GF-D8 (cell line): ENCODE measurements at places on chromosomes 5 and 9.

GRCh38 chr5:110225949-110226348 is 500.5 kb downstream of the TMEM232 start:
- no peak for DNase-seq

DNA sequence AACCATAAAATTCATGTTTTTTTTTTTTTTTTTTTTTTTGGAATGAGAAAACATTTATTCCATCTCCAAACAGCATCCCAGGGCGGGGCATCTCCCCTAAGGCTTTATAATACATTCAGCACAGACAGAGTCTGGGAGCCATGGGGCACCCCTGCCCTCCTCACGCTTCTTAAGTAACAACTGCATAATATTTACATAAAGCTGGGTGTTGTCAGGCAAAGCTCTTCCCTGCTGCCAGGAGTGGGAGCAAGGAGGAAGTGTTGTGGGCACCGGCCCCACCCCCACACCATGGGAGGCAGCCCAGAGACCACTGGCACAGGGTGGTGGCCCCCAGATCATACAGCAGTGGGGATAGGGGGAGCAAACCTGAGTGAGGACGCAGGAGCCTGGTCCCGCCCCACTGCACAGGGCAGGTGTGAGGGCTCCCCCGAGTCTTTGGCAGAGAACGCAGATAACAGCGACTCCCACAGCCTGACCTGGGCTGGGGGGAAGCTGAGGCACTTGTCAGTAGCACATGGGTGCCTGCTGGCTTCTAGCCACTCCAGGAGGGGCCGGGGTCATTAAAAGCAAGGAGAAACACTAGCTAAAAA is 86.1 kb upstream of the CEP78 start:
- no peak for DNase-seq

DNA sequence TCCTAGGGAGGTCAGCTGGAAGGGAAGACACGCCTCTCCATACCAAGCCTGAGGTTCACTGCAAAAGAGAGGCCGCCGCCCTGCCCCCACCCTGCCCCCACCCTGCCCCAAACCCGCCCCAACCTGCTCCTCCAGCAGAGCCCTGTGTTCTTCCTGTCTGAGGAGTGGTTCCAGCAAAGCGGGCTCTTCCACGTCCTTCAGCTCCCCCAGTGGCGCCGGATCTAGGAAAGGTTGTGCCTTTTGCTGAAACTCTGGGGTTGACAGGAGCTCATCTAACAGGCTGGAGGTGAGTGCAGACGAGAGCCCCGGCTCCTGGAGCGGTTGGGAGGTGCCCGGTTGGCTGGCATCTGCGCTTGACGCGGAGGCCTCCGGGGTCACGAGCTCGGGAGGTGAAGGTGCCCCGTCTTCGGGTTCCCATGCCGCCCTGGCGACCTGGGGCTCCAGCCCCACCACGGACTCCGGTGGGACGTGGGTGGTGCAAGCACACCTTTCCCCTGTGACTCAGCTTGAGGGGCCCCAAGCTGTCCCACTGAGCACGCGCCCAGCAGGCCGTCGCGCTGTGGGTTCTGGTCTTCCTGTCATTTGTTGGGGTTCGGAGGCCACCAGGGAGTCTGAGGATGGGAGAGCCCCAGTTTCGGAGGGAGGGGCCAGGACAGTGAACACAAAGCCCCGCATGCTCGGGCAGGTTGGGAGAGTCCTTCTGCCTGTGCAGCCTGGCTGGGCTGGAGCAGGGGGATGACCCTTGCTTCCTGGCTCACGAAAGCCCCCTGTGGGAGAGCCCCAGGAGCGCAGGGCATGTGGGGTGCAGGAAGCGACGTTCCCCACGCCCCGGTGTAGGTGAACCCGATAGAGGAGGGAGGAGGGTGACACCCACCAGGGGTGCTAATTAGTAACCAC is 1467.1 kb downstream of the FOXD4L5 start:
- DNase-seq = no peak

- peak; percentile 49 for DNase-seq
These were observed at the start of gene FAM120A for GRCh38 chr9:93450945-93451815. Gene FAM120A (plus strand): TSS chr9:93451685. CDS start chr9:93451916, 231 bp downstream.

GRCh38 chr5:177188775-177189174 is 55.2 kb downstream of the NSD1 start:
- DNase-seq = no peak

GRCh38 chr5:119451561-119451960 is 736 bp upstream of the HSD17B4 start:
- DNase-seq = no peak

DNA sequence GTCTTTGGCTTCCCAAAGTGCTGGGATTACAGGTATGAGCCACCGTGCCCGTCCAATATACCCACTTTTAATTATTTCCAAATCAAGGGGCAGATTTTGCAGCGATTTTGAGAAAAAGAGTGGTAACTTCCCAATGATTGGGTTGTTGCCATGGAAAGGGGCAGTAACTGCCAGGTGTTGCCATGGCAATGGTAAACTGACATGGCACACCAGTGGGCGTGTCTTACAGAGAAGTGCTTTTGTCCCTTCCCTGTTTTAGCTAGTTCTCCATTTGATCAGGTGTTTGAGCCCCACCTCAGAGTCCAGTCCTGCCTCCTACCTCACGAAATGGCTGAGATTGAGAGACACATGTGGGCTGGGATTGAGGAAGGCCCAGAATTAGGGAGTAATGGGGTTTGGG is 86.3 kb upstream of the IER5L start:
- DNase-seq = no peak

GRCh38 chr9:28293369-28294090 is 720.2 kb upstream of the C9orf72 start:
- DNase-seq = no peak

- no peak for DNase-seq
These were observed 26.5 kb downstream of the POLK start for GRCh38 chr5:75538211-75538610.

DNA sequence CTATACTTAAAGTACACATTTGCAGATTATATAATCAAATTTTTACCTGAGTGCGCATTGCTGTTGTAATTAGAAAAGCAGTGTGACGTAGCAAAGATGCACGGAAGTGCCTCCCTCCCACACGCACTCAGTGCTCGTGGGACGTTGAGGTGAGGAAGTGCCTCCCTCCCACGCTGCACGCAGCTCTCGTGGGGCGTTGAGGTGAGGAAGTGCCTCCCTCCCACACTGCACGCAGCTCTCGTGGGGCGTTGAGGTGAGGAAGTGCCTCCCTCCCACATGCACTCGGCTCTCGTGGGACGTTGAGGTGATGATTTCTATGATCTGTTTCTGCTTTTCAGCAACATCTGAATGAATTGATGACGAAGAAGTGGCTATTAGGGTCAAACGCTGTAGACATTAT is 21.0 kb downstream of the EXOC3 start:
- DNase-seq = no peak

- no peak for DNase-seq
These were observed 98.2 kb downstream of the NDFIP1 start for GRCh38 chr5:142206801-142207200.

- no peak for DNase-seq
These were observed 35.4 kb downstream of the DAP start for GRCh38 chr5:10725636-10726035.

DNA sequence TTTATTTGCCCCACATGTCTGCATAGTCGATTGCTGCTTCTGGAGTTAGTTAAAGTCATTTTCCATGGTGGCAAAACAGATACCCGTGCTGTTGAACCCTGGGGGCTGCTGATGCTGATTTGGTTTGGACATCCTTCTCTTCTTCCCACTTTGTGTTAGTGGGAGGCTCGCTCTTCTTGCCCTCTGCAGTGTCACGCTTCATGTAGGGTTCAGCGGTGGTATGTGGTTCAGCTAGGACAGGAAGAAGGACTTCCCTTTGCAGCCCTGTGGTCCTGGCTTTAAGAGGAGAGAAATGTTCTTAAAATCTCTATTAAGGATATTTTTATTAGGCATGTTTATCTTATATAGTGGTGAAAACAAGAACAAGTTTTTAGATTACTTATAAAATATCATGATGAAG is 36.2 kb downstream of the SLC36A1 start:
- peak; percentile 75 for DNase-seq

- peak; percentile 86 for DNase-seq
These were observed 62.9 kb downstream of the DENND1A start for GRCh38 chr9:123867034-123867433.

GRCh38 chr5:129718471-129719090 is 29.3 kb upstream of the MINAR2 start:
- DNase-seq = no peak

- no peak for DNase-seq
These were observed 252.3 kb upstream of the ADRA1B start for GRCh38 chr5:159663986-159664385.

- peak; percentile 68 for DNase-seq
These were observed 30.0 kb upstream of the STOM start for GRCh38 chr9:121399883-121400607.

DNA sequence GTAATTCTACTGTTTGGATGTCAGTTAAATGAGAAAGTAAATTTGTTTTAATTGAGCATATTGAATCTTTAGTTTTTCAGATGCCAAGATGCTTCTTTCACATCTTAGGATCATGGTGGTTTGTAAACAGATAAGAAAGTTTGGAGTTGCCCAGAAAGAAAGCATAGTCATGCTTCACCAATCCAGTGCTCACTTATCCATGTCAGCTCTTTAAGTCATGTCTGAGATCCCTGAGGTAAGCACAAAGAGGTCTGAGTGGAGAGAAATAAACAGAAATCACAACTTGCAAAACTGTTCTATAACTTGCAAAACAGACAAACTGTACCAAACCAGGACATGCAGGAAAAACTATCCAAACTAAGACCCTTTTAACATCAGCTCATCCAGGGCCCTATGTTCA is 87.7 kb downstream of the OSTF1 start:
- DNase-seq = no peak

GRCh38 chr9:117189121-117189520 is 225.7 kb downstream of the ASTN2 start:
- no peak for DNase-seq

DNA sequence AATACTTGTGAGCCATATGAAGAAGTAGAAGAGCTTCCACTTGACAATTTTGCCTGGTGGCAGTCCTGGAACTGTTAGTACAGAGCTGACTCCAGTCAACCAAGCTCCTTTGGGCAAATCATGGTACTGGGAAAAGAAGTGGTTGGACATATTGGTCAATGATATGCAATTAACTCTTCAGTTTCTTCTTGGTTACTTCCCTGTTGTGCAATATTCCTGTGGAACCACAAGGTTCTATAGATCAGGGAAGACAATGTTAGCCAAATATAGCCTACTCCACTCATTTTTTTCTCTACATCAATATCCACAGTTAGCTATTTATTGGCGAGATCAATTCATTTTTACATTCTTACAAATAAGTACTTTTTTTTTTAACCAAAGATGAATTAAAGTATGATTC is 14.4 kb upstream of the GDA start:
- no peak for DNase-seq

GRCh38 chr5:17796757-17797396 is 162.6 kb downstream of the TAF11L14 start:
- DNase-seq = no peak

- DNase-seq = no peak
These were observed 365.7 kb downstream of the OSTF1 start for GRCh38 chr9:75454043-75454442.

DNA sequence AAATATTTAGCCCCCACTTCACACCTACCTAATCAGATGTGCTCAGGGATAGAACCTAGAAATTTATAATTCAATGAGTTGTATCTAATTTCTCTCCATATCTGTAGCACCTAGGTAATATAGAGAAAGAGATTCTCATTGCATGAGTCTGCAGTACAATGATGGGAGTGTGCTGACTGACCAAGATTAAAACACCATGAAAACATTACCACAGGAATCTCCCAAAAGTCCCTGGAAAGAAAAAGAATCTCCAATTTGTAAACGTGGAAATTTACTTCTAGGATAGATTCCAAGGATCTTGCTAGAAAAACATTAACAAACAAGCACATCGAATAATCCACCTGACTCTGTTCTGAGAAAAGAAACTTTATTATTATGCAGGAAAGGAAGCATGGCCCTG is 45.0 kb upstream of the DMRTA1 start:
- DNase-seq = no peak

DNA sequence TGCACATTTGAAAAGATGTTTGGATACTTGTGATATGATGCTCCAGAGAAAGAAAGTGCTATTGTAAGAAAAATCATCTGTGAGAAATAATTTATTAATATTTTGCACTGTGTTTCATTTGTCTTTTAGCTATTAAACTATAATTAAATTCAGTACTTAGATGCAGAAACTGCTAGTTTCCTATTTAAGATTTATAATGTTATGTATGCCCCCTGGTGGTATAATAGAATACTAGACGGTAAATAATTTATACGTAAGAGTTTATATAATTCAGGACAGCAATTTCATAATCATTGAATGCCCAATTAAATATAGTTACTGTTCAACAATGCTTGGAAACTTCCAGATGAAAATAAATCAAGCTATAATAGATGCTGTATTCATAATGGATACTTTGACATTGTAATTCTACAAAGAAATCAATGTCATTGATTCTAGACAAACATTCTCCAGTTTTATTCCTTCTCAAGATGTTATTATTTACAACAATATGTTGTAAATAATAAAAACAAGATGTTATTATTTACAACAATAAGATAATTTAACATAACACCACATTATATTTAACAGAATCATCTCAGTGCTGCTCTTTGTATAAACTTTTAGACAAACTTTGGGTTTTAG is 101.0 kb downstream of the TMEM232 start:
- no peak for DNase-seq
